ENCODE measurements at places on chromosomes 5 and 9.

- no peak for DNase-seq
Observed at GRCh38 chr5:152546493-152546892, 141.4 kb upstream of the NMUR2 start.

GRCh38 chr5:111993242-111993641 is 236.2 kb upstream of the NREP start:
- DNase-seq: no peak

DNA sequence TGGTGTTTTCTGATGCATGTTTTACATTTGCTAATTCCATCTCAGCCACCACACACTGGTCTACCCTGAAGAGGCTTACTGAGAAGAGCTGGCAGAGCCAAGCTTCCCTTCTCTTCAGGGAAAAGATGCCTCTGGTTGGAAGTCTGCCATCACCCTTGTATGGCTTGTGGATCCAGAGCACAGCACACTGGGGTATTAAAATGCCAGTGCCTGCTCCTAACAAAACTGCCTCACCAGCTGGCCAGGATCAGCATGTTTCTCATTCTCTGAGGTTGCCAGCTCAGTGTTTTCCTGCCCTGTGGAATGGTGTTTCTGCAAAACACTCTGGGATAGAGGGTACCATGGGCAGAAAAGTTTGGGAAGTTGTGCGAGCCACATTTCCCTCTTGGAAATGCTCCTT is 31.6 kb upstream of the ZNF618 start:
- DNase-seq: no peak

GRCh38 chr5:142671801-142672200 is 14.1 kb downstream of the FGF1 start:
- no peak for DNase-seq

GRCh38 chr5:118173340-118173739 is 815.0 kb downstream of the DTWD2 start:
- DNase-seq: no peak

- no peak for DNase-seq
Observed at GRCh38 chr9:70618784-70619183, 204.3 kb upstream of the KLF9 start.

GRCh38 chr9:112119225-112120029 is 55.7 kb downstream of the SUSD1 start:
- DNase-seq: no peak

DNA sequence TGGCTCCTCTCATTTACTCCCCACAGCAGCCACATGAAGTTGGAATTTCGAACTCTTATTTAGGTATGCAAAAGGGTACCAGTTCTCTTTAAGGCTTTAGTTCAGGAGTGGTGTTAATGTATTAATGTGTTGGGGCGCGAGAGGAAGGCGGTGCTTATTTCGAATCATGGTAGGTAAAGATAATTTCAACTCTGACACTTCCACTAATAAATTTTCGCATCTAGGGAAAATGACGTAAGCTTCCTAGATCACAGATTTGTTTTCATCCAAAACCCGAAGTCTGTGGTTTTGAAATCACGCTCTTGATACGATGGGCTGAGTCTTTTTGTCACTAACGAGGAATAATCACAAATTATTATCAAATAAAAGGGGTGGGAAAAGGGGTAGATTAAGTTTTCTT is 681 bp downstream of the PPWD1 start:
- no peak for DNase-seq

GRCh38 chr9:13967011-13967410 is 346.9 kb downstream of the NFIB start:
- no peak for DNase-seq

DNA sequence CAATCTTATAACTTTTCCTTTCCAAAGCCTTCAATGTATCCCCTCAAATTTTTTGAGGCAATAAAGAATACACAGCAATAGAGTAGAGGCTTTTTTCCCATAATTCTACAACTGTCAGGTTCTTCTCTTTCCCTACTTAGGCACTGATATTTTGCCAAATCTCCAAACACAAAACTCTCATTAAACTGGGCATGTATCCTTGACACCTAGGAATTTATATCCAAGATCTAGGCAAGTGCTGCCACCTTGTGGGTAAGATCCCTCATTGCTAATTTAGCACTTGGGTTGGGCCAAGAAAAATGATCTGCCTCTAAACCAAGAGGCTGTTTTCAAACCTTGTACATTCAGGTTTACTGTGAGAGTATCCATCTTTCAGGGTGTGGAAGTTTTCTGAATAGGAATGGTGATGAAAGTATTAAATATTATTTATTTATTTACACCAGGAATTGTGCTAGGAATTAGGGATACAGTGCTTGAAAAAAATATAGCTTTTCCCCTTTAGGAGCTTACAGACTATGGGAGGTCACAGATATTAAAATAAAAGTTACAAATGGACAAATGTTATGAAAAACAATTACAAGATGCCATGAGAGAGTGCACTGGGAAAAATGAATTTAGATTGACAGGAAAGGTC is 17.6 kb downstream of the TSTD2 start:
- DNase-seq: no peak

DNA sequence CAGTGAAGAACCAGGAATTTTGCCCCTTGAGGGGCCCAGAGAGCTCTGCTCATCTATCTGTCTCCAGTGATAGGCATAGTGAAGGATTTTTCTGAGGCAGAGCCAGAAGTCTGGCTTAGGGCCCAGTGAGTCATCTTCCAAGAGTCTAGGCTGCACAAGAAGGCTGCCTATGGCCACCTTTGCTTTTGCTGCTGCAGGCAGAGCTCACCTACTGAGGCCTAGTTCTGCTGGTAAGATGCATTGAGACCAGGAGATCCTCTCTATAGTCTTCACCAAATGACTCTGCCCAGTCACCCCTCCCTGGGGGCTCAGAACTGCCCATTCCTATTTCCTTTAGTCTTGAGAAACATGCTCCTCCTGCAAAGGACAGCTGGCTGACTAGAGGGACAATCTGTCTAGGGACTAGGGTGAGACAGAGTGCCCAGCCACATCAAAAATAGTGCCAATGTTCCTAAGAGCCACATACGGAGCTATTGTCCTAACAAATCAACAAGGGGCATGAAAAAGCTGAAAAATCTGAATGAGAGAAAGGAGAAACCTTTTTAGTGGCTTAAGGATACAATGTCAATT is 40.3 kb upstream of the CDKN2AIPNL start:
- no peak for DNase-seq

DNA sequence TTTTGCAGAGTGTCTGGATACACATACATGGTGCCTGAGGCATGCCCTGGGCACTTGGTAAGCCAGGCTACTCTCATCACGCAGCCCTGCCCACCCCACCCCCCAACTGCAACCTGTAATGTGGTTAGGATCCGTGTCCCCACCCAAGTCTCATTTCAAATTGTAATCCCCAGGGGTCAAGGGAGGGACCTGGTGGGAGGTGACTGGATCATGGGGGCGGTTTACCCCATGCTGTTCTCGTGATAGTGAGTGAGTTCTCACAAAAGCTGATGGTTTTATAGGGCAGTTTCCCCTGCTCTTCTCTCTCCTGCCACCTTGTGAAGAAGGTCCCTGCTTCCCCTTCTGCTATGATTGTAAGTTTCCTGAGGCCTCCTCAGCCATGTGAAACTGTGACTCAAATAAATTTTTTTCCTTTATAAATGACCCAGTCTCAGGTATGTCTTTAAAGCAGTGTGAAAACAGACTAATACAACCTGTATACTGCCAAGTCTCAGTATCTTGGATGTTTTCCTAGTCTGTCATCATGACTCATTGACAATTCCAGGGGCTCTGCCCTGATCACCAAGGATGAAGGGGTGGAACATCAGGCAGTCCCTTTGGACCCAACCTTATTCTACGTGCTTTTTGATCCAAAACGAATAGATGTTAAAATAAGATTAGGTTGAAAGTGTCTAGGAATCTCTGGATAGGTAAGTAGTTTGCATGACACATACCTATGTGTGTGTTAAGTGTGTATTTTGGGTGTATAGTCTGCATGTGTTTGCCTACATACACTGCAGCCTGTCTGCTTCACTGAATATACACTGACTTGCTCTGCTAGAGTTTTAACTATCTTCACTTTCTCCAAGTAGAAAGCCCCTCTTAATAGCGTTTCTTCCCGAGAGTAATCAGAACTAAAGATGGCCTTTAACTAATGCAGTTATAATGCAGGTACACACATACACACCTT is 293.8 kb downstream of the SLIT3 start:
- no peak for DNase-seq

- DNase-seq: no peak
Observed at GRCh38 chr5:170751631-170752030, 31.9 kb upstream of the GABRP start.

DNA sequence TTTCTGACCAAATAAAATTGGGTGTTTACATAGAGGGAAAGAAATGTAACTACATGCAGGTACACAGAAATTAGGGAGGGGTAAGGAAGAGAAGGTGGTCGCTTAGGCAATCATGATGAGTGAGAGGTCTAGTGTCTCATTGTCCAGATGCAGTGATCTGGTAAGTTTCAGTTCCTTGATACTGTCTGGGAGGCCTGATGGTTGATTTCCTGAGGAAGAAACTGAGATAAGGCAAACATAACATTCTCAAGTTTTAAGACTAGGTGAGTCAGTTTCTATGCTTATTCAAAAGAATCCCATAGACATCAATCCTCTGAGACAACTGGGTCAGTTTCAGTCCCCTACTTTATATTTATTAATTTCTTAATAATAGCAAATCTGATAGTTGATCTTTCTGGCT is 843.3 kb upstream of the CDH10 start:
- no peak for DNase-seq

DNA sequence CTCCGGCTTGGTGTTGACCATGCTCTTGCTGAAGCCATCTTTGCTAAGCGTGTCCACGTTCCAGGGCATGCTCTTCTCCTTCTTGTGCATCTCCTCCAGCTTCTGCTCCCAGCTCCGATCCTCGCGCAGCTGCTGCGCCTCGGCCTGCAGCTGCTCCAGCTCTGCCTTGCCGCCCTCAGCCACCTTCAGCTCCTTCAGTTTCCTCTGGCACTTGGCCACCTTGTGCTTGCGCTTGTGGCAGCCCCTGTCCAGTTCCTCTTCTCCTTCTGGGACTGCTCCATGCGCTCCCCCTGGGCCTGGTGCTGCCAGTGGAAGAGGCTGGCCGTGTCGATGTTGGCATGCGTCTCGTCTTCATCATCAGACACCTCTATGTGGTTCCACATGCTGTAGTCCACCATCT is 128.3 kb upstream of the CLINT1 start:
- no peak for DNase-seq

DNA sequence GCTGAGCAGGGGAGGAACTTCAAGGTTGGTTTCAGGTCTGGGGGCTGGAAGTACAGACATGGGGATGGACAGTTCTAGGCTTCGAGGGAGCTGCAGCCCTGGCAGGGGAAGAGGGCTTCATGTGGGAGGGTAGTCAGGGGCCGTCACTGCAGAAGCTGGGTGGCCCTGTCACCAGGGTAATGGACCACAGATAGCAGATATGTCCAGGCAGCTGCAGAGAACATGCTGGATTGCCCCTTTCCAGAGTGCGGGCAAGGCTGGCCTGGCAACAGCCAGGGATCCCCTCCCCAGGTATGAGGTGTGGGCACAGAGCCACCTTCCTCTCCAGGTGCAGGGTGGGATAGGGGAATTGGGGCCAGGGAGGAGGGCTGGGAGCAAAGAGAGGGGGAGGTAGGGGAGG is 206.5 kb downstream of the GADD45G start:
- no peak for DNase-seq

DNA sequence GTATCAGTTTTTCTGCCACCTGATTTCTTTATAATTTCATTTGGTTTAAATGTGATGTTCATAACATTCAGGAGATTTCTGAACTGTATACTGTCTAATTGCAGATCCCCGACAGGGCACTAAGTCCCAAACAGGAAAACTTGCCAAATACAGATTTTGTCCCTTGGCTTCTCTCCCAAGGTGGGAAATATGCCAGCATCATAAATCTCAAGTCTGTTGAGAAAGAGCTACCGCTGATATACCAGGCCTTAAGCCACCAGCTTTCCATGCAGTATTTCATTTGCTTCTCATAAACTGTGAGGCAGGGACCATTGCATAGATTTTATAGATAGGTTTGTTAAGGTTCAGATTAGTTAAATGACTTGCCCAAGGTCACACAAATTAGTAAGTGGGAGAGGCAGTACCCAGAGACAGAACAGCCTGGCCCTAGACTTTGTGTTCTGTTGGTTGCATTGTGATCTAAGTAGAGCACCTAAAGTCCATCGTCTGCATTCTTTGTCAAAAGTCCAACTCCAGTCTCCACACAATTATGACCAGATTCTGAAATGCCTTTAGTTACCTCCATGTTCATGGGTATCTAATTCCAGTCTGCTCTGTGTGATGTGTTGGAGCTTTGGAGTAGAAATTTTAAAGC is 16.2 kb downstream of the GPR21 start:
- no peak for DNase-seq

- no peak for DNase-seq
Observed at GRCh38 chr5:177596775-177597238, 3.1 kb upstream of the B4GALT7 start.

DNA sequence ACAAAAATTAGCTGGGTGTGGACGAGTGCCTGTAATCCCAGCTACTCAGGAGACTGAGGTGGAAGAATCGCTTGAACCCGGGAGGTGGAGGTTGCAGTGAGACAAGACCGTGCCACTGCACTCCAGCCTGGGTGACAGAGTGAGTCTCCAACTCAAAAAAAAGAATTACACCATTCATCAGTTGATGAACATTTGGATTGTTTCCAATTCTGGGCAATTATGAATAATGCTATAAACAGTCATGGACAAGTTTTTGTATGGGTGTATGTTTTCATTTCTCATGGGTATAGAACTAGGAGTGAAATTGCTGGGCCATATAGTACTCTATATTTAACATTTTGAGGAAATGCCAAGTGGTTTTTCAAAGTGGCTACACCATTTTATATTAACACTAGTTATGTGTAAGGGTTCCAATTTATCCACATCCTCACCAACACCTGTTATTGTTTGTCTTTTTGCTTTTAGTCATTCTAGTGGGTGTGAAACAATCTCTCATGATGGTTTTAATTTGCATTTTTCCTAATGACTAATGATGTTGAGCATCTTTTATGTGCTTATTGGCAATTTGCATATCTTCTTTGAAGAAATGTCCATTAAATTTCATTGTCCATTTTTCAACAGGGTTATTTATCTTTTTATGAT is 9.0 kb upstream of the CCDC125 start:
- no peak for DNase-seq

Data from stimulated activated CD4-positive, alpha-beta T cell treated with anti-CD3 and anti-CD28 coated beads, Interleukin-12 subunit alpha, Interleukin-12 subunit beta, amount 100 ng/mL, for 24 hours (primary cell).